A375 (cell line): ENCODE measurements at places on chromosomes 6 and 20. TPM values are rescaled to one million over a fixed set of nuclear protein-coding genes. Genes with fewer than 3 reads are reported as not detected.

Gene WFDC5
- total RNA-seq = not detected in 2 replicates

Gene RAET1L
- 0.08 TPM in 1 of 2 replicates, not detected in the other for total RNA-seq

Gene PAX1
- not detected in 2 replicates for total RNA-seq

Gene ZSWIM3
- total RNA-seq = 3.1 and 3.8 TPM in 2 replicates

Gene TCF15
- total RNA-seq = 1.1 and 1.5 TPM in 2 replicates

Gene MYLK4
- 0.15 and 0.19 TPM in 2 replicates for total RNA-seq

Gene LY6G6C
- total RNA-seq = not detected in 2 replicates

Gene HLA-G
- not detected in 2 replicates for total RNA-seq

Gene FOXA2
- total RNA-seq = 0.19 and 0.21 TPM in 2 replicates

Gene SLC22A3
- total RNA-seq = not detected in 2 replicates

Gene GRM1
- total RNA-seq = not detected in 2 replicates

Gene SLC17A2
- total RNA-seq = not detected in 2 replicates

Gene EPPIN
- not detected in 2 replicates for total RNA-seq

Gene WFDC10B
- total RNA-seq = not detected in 2 replicates

Gene SLC2A10
- total RNA-seq = 3.0 and 5.4 TPM in 2 replicates

Gene UBE2C
- 200 and 242 TPM in 2 replicates for total RNA-seq

Gene TAGAP
- 0.08 TPM in 1 of 2 replicates, not detected in the other for total RNA-seq

Gene BPIFB1
- 0.24 and 0.30 TPM in 2 replicates for total RNA-seq

Gene ARMH2
- not detected in 2 replicates for total RNA-seq

Gene ADGRB3
- 0.79 and 1.5 TPM in 2 replicates for total RNA-seq

Gene PROKR2
- total RNA-seq = not detected in 2 replicates

Gene ESR1
- not detected in 2 replicates for total RNA-seq

Gene LST1
- total RNA-seq = not detected in 2 replicates

Gene PTGIS
- total RNA-seq = 0.05 and 0.08 TPM in 2 replicates

Gene ZFP57
- not detected in 2 replicates for total RNA-seq

Gene FGD2
- total RNA-seq = not detected in 2 replicates

Gene PTCHD4
- 1.5 and 1.8 TPM in 2 replicates for total RNA-seq
